ENCODE measurements at places on chromosomes 1 and 21.

GRCh38 chr1:34683616-34684015, 71.2 kb upstream of the GJB5 start:
- no peak for DNase-seq

GRCh38 chr1:60000625-60001024, 72.9 kb downstream of the C1orf87 start:
- DNase-seq = no peak

DNA sequence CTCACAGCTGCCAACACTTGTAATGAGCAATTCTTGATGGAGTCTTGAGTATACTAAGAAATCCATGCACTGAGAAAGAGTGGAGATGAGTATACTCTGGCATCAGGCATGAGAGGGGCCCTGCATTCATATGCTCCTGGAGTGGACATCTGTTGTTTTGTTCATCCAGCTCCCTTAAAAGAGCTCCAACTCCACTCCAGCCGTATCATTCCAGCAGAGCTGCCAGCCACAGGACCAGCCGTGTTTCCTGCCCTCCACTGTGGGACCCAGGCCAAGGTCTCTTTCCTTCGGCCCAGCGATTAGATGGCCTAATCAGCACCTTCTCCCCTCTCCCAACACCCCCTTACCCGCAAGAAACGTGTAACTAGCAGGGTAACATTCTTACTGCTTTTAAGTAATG, 144.5 kb downstream of the OMA1 start:
- no peak for DNase-seq

DNA sequence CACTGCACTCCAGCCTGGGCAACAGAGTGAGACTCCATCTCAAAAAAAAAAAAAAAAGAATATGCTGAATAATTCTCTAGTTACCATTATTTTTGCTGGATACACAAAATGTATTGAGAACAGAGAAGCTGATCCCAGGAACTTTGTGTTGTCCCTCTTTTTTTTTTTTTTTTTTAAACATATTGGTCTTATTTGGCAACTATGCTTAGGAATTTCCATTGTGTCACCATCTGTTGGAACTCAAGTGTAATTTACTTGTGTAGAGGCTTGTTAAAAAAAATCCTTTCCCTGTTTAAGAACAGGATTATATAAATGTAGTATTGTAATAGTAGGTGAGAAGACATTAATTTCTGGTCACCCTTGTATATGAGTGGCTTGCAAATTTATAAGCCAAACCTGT, 28.6 kb downstream of the CAMSAP2 start:
- DNase-seq = no peak

- peak; percentile 54 for DNase-seq
Observed at GRCh38 chr1:185158800-185159199, 1.8 kb downstream of the SWT1 start.

- no peak for DNase-seq
Observed at GRCh38 chr21:28325618-28326017, 667.1 kb downstream of the LTN1 start.

DNA sequence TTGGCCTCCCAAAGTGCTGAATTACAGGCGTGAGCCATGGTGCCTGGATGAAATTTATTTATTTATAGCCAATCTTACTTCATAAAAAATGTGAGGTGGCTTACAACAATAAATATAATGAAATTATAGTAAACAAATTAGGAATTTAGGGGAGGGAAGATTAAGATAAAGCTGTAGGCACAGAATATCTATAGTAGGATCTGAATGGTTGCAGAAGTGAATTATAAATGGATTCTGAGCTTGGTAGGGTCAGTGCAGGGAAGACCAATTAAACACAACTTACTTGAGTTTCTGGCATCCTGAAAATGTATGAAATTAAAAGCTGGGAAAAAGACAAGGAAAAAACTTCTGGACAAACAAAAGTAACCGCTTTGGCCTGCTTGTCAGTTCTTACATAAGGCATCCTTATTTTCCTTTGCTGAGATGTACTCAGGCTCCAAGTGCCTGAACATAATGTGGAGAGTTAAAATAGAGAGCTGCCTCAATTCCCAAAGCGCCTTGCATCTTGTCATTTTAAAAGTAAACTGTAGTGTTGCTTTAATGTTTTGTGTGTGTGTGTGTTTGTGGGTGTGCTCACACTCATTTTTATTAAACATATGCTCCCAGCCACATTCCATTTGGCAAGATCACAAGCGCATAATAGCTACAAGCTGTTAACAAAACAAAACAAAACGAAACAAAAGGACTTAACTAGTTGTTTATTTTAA, 247.3 kb downstream of the S1PR1 start:
- no peak for DNase-seq

- DNase-seq = no peak
Observed at GRCh38 chr1:116947092-116947860, 37.6 kb downstream of the PTGFRN start.

- no peak for DNase-seq
Observed at GRCh38 chr1:57845041-57845440, 421.2 kb upstream of the DAB1 start.

- no peak for DNase-seq
Observed at GRCh38 chr1:69175053-69175452, 392.7 kb upstream of the LRRC7 start.

- no peak for DNase-seq
Observed at GRCh38 chr1:77874804-77875445, 13.5 kb upstream of the NEXN start.
